ENCODE measurements at places on chromosomes 4 and X.

GRCh38 chr4:36979533-36979932, 265.0 kb upstream of the NWD2 start:
- no peak for DNase-seq

DNA sequence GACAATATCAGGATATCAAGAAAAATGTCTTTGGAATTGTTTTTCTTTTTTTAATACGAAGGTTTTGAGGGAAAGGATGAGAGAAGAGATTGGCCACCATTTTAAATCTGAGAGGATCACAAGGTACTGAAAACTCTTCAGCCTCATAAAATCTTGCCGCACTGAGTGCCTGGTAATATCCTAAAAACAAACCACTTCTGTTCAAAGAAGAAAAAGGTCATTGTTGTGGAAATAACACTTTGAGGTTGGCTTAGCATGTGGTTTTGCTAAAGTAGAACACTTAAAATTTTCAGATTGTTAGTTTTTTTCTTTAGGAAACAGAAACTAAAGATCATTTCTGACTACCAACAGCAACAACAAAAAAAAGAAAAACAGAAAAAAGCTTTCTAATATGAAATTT, 1.0 kb upstream of the CLDN22 start:
- DNase-seq: no peak

DNA sequence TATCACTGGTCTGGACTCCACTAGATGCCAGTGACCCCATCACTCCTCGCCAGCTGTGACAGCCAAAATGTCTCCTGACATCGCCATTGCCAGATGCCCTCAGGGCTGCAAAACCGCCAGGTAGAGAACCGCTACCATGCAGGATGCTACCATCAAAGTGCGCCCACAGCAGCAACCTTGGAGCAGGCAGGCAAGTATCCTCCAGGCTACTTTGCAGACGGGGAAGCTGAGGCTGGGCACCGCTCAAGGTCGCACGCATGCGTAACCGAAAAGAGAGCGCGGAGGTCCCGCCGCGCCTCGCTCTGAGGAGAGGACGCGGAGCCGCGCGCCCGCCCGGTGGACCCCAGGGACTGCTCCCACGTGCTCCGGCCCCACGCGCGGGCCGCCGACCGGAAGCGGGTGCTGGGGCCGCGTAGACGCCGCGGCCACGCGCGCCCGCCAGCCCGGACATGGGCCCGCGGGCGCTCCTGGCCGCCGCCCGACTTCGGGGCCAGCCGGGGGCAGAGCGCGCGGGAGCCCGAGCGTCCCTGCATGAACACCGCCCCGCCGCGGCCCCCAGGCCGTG, at the start of gene STS:
STS (plus strand) TSS at position 300 of the 565 bp plus-strand sequence. CDS start 105,488 bp downstream, outside the sequence.
- DNase-seq: no peak

DNA sequence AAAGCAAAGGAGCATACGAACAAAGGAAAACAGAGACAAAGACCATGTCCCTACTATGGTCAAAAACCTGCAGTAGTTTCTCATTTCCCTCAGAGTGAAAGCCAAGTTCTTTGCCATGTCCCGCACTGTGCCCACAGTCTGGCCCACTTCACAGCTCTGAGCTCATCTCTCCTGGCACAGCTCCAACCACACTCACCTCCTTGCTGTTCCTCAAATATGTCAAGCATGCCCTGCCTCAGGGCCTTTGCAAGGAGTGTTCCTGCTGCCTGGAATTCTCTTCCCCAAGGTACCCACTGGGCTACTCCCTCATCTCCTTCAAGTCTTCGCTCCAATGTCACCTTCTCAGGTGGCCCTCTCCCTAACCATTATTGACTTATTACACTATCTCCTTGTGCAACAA, 72.1 kb downstream of the COX18 start:
- no peak for DNase-seq

DNA sequence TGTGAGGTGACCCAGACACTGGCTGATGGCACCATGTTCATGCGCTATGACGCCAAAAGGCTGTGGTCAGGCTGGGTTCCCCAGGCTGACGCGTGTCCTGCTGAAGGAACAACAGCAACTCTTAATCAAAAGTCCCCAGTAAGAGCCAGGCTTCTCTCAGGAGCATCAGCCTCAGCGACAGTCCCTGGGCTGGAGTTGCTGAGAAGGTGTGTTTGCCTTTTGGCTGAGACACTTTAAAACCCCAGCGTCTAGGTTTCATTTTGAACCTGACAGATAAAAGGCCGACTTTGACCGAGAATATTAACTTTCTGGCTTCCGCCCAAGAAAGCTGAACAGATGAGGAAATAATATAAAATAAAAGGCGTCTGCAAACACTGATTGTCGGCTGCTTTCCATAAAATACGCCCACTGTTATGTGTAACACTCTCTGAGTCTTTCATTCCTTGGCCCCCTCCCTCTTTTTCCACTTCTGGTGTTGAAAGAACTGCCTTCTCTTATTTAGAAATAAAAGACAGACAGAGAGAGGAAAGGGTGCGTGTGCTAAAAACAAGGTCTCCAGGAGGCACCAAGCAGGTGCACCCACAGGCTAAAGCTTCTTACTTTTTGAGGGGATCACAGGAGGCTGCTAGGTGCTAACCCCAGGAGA, 373.6 kb downstream of the MID1IP1 start:
- no peak for DNase-seq

DNA sequence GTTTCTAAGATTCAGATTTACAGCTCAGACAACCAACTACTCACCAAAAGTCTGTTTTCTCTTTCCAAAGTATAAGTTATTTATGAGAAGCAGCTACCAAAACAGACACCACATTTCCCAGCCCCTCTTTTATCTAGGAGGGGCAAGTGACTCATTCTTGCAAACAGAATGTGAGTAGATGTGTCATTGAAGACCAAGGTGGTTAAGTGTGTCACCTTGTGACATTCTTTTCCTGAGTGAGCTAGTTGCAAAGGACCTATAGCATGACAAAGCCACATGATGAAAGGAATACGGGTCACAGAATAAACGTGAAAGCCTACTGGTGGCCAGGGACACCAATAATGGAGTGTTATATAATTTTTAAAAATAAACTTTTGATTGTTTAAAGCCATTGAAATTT, 50.0 kb downstream of the SLC7A11 start:
- DNase-seq: no peak

- no peak for DNase-seq
Observed at GRCh38 chr4:73437558-73437956, 1.5 kb downstream of the AFP start.

DNA sequence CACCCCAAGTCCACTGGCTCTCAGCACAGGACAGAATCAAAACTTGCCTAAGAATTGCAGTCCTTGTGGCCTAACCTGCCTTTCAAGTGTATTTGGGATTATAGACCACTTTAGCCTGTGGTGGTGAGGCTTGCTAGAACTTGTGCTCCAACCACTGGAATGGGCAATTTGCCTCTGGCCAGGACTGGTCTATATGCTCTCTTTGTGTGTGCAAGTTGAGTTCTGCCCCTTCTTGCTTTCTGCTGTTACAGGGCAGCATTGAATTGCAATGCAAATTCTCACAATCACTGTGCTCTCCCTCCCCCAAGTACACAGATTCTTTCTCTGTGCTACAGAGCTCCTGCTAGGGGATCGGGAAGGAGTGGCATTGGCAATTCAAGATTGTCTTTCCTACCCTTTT, 233.6 kb upstream of the DIPK2B start:
- no peak for DNase-seq

DNA sequence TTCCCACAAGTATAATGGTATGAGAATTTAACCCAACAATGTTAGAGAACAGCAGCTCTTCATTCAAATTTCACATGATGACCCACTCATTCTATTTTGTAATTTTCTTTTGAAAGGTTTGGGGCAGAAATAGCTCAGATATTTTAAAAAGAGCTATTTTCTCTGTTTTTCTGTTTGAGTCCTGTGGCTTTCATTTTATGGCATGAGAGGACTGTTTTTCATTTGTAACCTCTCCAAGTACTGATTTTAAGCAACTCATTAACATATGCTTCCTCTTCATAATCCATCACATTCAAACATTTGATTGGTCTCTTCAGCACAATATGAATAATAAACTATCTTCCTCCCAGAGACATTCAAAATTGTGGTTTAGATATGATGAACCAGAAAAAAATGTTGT, 129.0 kb upstream of the TEX13A start:
- DNase-seq: no peak

DNA sequence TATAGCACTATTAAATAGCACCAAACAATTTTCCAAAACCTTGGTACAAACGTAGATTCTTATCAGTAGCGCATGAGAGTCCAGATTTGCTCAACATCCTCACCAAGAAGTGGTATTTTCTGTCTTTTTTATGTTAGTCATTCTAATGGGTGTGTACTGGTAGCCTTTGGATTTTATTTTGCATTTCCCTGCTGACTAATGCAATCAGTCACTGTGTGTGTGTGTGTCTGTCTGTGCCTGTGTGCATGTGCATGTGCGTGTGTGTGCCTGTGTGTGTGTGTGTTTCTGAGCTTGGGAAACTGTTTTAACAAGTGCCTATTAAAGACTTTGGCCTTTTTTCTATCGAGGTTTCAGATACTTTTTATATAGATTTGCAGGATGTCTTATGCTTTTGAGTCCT, 82.2 kb upstream of the MAGEA10 start:
- peak; percentile 9 for DNase-seq

GRCh38 chr4:58732973-58733372, 1622.8 kb upstream of the IGFBP7 start:
- DNase-seq: no peak

- no peak for DNase-seq
Observed at GRCh38 chr4:113972781-113973180, 6.7 kb downstream of the ARSJ start.

GRCh38 chr4:39021631-39022030, 10.6 kb downstream of the TMEM156 start:
- no peak for DNase-seq

DNA sequence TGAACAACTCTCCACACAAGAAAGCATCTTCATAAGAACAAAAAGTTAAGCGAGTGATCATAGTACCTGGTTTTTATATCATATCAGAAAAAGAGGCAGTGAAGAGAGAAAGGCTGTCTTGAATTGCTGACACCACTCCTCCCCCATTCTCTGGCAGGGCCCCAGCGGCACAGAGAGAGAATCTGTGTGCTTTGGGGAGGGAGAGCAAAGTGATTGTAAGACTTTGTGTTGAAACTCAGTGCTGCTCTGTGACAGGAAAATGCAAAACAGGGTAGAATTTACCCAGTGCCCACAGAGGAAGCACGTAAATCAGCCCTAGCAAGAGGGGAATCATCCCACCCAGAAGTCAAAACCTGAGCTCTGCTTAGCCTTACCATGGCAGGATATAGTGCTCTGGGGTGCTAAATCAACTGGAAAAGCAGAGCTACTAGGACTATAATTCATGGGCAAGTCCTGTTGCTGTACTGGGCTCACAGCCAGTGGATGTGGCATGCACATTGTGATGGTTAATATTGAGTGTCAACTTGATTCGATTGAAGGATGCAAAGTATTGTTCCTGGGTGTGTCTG, 174.6 kb downstream of the PRR32 start:
- no peak for DNase-seq

- peak; percentile 37 for DNase-seq
Observed at GRCh38 chrX:130055103-130055502, 55.2 kb downstream of the ELF4 start.

- no peak for DNase-seq
Observed at GRCh38 chr4:2962614-2963174, 512 bp downstream of the NOP14 start.

DNA sequence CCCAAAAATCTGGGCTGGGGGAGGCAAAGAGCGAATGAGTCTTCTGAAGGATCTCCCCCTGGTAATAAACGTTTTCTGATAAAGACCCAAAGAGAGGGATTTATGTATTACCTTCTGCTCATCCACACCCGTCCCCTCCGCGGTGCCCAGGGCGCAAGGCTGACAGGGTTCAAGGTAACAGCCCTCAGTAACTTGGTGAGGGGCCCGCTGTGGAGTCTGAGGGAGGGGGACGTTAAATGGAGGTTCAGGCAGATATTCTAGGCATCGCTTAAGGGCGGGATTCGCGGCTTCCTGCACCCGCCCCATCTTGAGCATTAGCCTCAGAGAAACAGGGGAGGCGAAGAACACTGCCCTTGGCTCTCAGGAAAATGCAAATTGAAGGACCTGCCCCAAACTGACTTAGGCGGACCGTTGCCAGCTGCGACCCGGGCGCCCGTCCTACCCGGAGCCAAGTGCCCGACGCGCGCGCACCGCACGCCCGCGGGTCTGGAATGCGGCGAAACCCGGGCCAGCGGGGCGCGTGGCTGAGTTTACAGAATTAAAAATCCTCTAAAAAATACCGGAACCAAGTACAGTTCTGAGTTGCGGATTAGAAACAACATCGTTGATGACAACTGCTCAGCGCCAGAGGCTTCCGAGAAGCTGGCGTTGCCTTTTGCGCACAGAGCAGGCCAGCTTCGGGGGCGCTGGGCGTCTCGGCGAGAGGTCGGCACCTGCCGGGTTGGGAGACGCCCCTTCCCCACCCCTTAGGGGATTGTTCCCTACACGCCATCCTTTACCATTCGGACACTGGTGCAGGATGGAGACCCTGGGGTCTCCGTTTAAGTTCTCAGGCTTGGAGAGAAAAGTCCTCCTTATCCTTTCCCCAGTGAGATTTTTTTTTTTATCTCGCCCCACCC, 2.8 kb downstream of the HELT start:
- no peak for DNase-seq

DNA sequence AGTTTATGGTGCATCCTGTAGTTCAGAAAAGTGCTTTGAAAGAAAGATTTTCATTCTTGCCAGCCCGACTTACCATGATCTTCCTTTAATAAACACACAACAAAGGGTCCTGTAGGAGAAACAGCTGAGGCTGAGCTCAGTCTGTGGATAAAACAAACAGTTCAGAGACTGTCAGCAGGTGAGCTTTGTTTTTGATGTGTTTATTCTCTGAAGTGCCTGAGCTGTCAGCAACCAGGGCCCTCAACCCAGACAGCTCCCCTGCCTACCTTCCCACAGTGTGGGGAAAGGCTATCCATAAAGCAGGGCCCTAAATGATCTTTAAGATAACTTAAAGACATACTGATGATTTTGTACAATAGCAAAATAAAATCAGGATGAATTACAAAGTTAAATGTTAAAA, 459.2 kb upstream of the GALNT7 start:
- no peak for DNase-seq

DNA sequence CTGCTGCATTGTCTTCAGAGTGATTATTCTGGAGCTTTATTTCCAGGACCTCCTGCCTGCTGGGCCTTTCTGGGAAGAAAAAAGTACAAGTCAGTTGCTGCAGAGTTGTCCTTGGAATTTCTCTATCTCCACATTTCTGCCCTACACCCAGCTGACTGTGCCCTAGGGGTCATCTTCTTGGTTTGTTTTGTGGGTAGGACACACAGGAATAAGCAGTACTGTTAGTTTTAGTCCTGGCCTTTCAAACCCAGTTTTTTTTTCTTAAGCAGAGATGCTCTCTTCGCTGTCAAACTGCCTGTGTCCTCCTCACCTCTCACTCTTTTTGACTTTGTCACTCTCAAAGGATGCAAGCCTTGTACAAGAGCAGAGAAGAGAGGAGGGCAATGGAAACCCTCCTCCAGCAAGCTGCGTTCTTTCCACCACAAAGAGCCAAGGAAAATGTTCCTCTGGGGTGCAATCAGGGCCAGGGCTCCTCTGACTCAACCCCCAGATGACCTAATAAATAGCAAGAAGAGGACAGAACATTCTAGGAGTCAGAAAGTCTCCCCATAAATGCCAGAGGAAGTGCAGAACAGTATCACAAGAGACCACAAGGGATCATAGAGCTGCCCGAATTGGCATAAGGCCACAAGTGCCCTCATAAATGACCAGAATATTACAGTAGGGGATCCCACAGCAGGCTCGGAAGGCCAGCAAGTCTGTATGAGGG, 186.2 kb downstream of the RCHY1 start:
- DNase-seq: no peak

GRCh38 chr4:109233570-109233969, 68.9 kb downstream of the COL25A1 start:
- no peak for DNase-seq
